ENCODE measurements at places on chromosomes 5 and 9.

- DNase-seq: no peak
Observed at GRCh38 chr9:18973348-18973747, 59.7 kb downstream of the SAXO1 start.

- DNase-seq: no peak
Observed at GRCh38 chr5:80835128-80835527, 125.0 kb upstream of the RASGRF2 start.

- no peak for DNase-seq
Observed at GRCh38 chr5:77946381-77947040, 170.4 kb upstream of the TBCA start.

DNA sequence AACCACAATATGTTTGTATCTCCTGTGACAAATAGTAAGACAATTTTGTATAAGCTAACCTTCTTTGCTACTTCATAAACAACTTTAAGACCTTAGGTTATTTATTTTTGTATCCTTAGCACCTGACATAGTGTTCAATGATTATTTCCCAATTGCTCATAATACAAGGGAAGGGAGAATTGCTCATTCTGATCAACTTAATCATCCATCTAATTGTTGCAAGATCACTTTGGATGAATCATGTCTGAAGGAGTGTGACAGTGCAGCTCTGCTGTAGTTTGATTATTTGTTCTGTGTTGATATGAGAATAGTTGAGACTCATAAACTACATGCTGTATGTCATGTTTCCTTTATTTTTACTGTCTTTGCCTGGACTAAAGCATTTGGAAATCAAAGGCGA lies 721.3 kb upstream of the SEMA6A start:
- DNase-seq: no peak

DNA sequence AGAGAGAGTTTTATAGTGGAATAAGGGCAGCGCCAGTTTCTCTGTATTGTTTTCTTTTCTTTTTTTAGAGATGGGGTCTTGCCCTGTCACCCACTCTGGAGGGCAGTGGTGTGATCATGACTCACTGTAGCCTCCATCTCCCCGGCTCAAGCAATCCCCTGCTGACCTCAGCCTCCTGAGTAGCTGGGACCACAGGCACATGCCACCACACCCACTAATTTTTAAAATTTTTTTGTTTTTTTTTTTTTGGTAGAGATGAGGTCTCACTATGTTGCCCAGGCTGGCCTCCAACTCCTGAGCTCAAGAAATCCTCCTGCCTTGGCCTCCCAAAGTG lies 119.0 kb downstream of the PIK3R1 start:
- no peak for DNase-seq

DNA sequence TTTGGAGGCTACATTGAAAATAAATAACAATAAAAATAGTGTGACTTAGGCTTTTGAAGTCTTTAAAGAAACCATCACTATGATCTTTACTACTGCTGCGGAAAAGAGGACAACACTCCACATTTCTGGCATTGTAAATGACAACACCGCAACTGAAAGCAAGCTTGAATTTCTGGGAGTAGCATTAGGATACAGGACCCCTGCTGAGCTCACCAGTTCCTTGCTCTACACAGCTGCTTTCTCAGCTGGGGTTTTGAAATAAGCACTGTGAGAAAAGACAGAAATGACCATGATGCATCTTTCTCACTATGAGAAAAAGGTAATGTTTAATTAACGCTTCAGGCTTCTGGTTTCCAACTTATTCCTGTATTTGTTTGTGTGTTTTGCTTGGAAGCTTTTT lies 168.0 kb downstream of the TAF11L14 start:
- peak; percentile 30 for DNase-seq

DNA sequence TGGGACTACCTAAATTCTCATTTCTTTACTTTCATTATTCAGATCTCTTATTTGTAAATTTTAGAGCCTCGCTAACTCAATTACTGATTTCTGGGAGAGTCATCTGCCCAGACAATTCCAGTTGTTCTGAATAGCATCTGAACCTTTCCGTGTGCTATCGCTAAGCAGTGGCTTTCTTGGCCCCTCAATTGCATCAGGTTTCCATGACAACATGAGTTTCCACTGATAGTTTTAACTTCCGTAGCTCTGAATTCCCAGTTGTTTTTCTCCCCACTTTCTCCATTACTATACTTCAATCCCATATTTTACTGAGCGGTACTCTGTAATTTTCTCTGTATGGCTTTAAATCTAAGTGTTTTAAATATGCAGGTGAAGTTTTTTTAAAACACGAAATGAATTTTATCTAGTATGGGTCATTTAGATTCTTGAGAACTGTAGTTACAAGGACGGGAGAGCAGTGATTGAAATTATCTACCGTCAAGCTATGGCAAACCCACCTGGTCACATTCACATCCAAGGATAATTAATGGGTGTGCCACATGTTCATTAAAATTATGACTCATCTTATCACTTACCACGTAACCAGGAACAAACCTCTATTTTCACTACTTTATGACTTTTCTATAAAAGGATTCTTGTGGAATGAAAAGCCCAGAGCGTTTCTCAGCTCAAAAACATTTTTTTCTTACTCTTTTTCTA lies 223.5 kb upstream of the PCSK5 start:
- DNase-seq: no peak

GRCh38 chr5:33023649-33024048 lies 312.5 kb downstream of the NPR3 start:
- DNase-seq: no peak

DNA sequence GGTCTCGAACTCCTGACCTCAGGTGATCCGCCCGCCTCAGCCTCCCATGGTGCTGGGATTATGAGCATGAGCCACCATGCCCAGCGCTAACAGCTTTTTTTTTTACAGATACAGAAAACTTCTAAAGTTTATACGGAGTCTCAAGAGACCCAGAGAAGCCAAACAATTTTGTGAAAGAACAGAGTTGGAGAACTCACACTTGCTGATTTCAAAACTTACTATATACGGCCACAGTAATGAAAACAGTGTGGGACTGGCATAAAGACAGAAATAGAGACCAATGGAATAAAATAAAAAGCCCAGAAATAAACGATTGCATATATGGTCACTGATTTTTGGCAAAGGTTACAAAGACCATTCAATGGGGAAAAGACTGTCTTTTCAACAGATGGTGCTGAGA lies 85.6 kb upstream of the CACNA1B start:
- DNase-seq: no peak

DNA sequence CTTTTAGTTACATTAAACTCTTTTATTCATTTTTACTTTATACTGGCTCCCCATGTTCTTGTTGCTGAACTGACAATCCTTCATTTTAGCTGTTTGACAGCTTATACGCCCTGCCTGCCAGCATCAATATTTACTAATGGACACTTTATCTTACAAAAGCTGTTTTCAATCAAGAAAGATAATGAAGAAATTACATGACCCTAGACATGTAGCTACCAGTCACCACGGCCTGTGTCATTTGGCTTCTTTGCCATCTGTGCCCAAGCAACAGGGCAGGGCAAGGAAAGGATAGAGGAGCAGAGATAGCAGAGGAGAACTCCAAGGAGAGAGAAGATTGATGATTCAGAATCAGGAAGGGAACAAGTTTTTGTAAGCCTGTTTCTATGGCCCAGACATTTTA lies 647.3 kb downstream of the BRINP1 start:
- no peak for DNase-seq

- DNase-seq: no peak
Observed at GRCh38 chr5:169095410-169095960, 205.5 kb downstream of the SLIT3 start.

GRCh38 chr5:10563945-10564837 lies at the start of gene ANKRD33B:
TSS of gene ANKRD33B (plus strand) at chr5:10564070. CDS start at chr5:10564468, 398 bp downstream.
- DNase-seq: peak; percentile 74

DNA sequence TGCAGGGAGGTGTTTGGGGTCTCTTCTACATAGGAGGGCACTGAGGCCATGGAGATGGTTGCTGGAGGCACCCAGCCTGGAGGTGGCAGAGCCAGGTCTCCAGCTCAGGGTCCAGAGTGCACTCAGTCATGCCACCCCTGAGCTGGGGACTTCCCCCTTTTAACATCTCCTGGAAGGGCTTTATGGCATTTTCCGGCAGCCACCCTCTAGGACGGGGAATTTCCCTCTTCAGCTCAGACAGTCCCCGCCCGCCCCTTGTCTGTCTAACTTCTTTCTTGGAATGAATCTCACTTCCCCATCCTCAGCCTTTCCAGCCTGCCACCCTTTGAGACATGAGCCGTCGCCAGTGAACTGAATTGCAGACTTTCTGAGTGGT lies 49.9 kb downstream of the COL15A1 start:
- DNase-seq: no peak

DNA sequence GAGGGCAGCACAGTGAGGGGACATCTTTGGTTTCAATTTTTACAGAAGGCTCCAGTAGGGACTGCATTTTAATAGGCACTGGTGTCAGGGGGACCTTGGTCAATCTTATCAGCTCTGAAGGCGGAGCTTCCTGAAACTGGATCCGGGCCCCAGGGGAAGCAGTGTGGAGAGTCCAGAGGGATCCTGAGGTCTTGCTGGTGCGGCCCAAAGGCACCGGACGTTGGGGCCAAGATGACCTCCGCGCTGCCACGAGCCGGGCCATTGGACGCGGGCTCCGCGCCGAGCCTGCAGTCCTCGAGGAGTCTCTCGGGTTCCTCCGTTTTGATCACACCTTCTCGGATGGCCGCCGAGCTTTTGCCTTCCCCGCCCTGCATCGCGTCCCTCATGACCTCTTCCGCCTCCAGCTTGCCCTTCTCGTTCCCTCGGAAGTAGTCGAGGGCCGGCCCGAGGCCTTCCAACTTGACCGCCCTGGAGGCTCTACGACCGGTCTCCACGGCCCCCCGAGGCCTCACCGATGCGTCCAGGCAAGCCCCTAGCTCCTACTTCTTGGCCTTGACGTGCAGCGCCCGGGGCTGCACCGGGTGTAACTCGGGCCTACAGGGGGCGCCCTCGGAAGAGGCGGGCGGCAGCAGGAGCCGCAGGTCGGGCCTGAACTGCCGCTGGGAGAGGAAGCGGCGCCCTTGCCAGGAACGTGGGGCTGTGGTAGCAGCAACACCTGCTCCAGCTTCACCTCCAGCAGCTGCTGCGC lies 18.8 kb downstream of the C5orf52 start:
- no peak for DNase-seq

DNA sequence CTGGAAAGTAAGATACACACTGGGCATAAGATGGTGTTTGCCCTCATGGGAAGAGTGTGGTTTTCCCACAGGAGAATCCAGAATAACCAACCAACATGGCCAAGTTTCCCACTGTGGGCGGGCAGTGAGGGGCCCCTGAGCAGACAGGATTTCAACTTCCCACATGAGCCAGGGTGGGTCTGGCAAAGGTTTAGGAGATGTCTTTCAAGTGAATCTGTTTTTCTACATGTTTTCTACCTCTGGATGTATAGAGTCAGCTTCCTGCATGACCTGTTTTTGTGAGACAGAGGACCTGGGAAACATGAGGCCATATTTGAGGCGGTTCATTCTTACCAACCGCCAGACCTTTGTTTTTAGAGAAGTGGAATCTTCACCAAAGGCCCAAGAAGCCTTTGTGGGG lies 100.5 kb downstream of the TLE4 start:
- no peak for DNase-seq

DNA sequence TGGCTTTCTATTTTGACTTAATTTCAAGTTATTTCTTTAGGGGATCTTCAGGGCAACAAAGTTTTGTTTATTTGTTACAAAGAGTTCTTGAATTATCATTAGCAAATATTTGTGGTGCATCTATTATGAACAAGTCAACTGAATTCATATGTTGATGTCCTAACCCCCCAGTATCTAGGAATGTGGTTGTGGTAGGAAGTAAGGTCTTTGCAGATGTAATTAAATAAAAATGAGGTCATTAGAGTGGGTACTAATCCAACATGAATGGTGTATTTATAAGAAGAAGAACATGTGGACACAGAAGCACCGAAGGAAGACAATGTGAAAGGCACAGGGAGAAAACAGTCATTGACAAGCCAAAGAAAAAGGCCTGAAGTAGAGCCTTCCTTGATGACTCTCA lies 474.0 kb upstream of the DAB2 start:
- DNase-seq: no peak

- no peak for DNase-seq
Observed at GRCh38 chr9:98890256-98890655, 53.5 kb upstream of the COL15A1 start.

- no peak for DNase-seq
Observed at GRCh38 chr9:93380410-93381060, 71.0 kb upstream of the FAM120A start.

GRCh38 chr5:158414780-158415179 lies 555.8 kb upstream of the CLINT1 start:
- no peak for DNase-seq

DNA sequence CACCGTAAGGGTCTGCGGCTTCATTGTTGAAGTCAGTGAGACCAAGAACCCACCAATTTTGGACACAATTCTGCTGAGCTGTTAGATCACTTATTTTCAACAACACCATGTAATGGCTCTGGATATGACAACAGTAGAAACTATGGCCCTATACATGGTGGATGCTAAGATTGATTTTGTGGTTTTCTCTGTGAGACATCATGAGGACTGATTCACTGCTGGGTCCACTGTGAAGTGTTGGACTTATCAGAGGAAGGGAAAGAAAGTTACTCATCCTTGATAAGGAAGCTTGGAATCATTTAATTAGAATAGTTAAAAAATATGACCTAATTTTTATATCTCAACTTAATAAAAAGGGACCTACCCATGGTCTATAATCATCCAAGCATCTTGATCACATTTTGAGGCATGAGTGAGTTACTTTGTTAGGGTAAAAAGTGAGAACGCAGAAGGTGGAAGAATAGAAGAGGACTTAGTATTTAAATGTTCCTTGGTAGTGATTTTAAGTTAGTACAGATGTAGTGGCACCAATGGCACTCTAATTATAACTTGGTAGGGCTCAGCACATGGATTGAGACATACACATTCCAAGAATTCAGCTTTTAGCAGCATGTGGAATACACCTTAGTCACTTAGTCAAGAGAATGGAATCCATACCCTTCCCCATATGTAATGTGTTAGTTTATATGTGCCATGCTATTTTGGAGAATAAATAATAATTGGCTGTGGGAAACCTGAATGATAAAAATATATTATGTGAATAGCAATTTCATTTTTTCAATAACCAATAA lies 123.5 kb upstream of the CD180 start:
- DNase-seq: no peak

GRCh38 chr5:4990462-4990861 lies 149.7 kb upstream of the ADAMTS16 start:
- DNase-seq: no peak

GRCh38 chr9:128321343-128321742 lies 904 bp downstream of the TRUB2 start:
- DNase-seq: no peak

DNA sequence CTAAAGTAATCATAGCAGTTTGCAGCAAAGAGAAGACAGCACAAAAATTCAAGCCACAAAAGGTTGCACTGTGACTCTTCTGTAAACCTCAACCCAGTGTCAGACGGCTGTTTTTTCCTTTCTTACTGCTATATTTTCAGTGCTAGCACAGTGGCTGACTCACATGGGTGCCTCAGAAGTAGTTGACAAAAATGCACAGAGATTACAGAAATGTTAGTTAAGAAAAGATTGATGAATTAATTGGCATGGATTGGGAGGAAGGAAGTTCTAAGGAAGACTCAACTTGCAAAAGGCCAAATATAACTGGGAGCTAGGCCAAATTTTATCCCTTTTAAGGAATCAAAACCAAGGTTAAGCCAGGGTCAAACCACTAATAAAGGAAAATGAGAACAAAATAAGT lies 43.7 kb upstream of the ITGA1 start:
- DNase-seq: no peak

GRCh38 chr5:170408226-170408625 lies 19.1 kb upstream of the KCNMB1 start:
- DNase-seq: peak; percentile 11

Data from DMS 273 treated with DMSO at 0.1 percent for 48 hours (cell line).